ENCODE measurements at places on chromosomes 2 and 18. TPM values are rescaled to one million over a fixed set of nuclear protein-coding genes. Genes with fewer than 3 reads are reported as not detected.

DNA sequence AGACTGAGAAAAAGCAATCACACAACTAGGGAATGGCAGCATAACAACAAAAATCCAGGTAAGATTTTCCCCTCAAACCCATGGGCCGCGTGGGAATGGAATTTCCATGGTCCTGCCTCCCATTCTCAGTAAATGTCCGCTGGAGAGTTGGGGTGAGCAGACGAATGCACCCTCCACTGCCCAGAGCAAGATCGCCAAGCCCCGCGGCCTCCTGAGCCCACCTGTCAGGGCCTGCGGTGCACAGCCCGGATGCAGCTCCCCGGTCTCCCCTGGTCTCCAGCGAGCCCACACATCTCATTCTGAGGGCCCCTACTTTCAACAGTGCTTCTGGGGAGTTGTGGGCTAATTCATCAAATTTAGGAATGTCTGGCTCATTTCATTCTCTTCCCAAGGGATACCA lies 327.4 kb upstream of the HS6ST1 start:
- H3K27me3 ChIP-seq, result no peaks in the 10 kb centered on the region
- H3K27ac ChIP-seq, result no peak overlapping the region
- no peak for DNase-seq
- no peak overlapping the region for H3K4me3 ChIP-seq

DNA sequence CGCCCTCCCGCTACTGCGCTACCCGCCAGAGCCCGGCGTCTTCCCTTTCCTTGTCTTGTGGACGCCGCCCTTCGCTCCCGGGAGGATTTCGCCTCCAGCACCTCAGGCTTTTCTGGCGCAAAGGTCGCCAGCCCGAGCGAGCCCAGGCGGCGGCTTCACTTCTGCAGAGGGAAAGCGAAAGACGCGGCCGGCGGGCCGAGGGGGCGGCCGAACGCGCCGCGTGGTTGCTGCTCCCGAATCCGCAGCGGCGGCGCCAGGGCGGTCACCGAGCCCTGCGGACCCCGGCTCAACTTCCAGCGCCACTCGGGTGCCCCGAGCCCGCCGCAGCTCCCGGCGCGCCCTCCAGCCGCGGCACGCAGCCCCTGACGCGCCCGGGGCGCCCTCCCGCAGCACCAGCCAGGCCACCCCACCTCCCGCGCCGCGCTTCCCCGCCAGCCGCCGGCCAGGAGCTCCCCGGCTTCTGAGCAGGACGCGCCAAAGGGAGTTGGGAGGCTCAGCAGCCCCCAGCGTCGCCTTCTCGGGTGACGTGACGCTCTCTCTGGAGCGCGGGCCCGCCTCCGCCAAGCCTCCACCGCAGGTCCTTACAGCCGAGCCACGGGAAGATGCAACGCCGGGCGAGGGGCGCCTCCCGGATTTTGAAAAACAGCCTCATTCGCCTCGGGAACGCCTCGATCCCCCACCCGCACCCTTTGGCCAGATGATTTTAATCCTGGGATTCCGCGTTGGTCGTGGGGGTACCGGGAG lies 84.9 kb upstream of the EPB41L3 start:
- peak overlapping the region; percentile 41 for H3K4me3 ChIP-seq
- peak; percentile 40 for DNase-seq
- H3K4me1 ChIP-seq, result peaks cover 29% of the 10 kb centered on the region

The GALNT5 gene
- total RNA-seq, result not detected

GRCh38 chr2:197450465-197450864 lies 2.9 kb upstream of the COQ10B start:
- no peaks in the 10 kb centered on the region for H3K27me3 ChIP-seq
- no peak overlapping the region for H3K4me3 ChIP-seq
- no peaks in the 10 kb centered on the region for H3K36me3 ChIP-seq
- H3K27ac ChIP-seq, result no peak overlapping the region
- H3K4me1 ChIP-seq, result peaks cover 16% of the 10 kb centered on the region

- no peak overlapping the region for H3K4me3 ChIP-seq
- no peaks in the 10 kb centered on the region for H3K27me3 ChIP-seq
- no peaks in the 10 kb centered on the region for H3K4me1 ChIP-seq
These were observed 49.9 kb downstream of the DDX1 start for GRCh38 chr2:15641530-15641982.

- DNase-seq, result no peak
- H3K36me3 ChIP-seq, result no peaks in the 10 kb centered on the region
- no peak overlapping the region for H3K4me3 ChIP-seq
- H3K27ac ChIP-seq, result no peak overlapping the region
- no peaks in the 10 kb centered on the region for H3K27me3 ChIP-seq
These were observed 6.8 kb upstream of the TLK1 start for GRCh38 chr2:171167352-171167997.

The TUBA4B gene
- not detected for total RNA-seq

DNA sequence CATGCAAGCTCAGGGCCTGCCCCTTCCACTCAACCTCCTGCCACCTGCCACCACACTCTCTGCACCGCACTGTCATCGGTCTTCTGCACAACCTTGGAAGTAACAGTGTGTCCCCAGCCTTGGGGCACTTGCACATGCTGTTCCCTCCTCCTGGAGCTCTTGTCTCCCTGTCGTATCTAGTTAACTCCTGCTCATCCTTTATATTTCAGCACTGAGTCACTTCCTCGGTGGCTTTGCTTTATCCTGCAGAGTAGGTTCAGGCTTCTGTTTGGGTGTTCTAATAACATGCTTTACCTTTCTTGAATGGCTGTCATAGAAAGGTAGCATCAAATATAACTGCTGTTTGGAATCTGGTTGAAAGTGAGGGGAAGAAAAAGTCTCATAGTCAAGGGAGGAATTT lies 25.3 kb downstream of the PAX8 start:
- peaks cover 6% of the 10 kb centered on the region for H3K4me1 ChIP-seq
- no peak overlapping the region for H3K4me3 ChIP-seq
- H3K27me3 ChIP-seq, result no peaks in the 10 kb centered on the region
- no peak for DNase-seq
- no peaks in the 10 kb centered on the region for H3K36me3 ChIP-seq

GRCh38 chr2:200484934-200485333 lies 24.9 kb downstream of the KCTD18 start:
- H3K36me3 ChIP-seq, result no peaks in the 10 kb centered on the region
- no peak for DNase-seq
- H3K27me3 ChIP-seq, result no peaks in the 10 kb centered on the region
- no peak overlapping the region for H3K27ac ChIP-seq

GRCh38 chr2:290090-290722 lies 2.3 kb upstream of the ALKAL2 start:
- peak overlapping the region; percentile 90 for H3K27ac ChIP-seq
- DNase-seq, result peak; percentile 80
- no peaks in the 10 kb centered on the region for H3K27me3 ChIP-seq
- no peaks in the 10 kb centered on the region for H3K36me3 ChIP-seq

GRCh38 chr18:57057890-57058289 lies 89.0 kb upstream of the BOD1L2 start:
- no peaks in the 10 kb centered on the region for H3K36me3 ChIP-seq
- no peak for DNase-seq
- H3K27me3 ChIP-seq, result no peaks in the 10 kb centered on the region

The TXNDC2 gene
- not detected for total RNA-seq

- no peaks in the 10 kb centered on the region for H3K27me3 ChIP-seq
- H3K27ac ChIP-seq, result no peak overlapping the region
- no peak overlapping the region for H3K4me3 ChIP-seq
- no peak for DNase-seq
- no peaks in the 10 kb centered on the region for H3K36me3 ChIP-seq
These were observed 142.0 kb downstream of the TDRD15 start for GRCh38 chr2:21265752-21266151.

GRCh38 chr2:64914735-64915509 lies 74.3 kb upstream of the SLC1A4 start:
- H3K36me3 ChIP-seq, result no peaks in the 10 kb centered on the region
- H3K4me1 ChIP-seq, result no peaks in the 10 kb centered on the region
- no peak overlapping the region for H3K27ac ChIP-seq
- H3K27me3 ChIP-seq, result no peaks in the 10 kb centered on the region
- no peak for DNase-seq

The HOXD4 gene
- total RNA-seq, result not detected

DNA sequence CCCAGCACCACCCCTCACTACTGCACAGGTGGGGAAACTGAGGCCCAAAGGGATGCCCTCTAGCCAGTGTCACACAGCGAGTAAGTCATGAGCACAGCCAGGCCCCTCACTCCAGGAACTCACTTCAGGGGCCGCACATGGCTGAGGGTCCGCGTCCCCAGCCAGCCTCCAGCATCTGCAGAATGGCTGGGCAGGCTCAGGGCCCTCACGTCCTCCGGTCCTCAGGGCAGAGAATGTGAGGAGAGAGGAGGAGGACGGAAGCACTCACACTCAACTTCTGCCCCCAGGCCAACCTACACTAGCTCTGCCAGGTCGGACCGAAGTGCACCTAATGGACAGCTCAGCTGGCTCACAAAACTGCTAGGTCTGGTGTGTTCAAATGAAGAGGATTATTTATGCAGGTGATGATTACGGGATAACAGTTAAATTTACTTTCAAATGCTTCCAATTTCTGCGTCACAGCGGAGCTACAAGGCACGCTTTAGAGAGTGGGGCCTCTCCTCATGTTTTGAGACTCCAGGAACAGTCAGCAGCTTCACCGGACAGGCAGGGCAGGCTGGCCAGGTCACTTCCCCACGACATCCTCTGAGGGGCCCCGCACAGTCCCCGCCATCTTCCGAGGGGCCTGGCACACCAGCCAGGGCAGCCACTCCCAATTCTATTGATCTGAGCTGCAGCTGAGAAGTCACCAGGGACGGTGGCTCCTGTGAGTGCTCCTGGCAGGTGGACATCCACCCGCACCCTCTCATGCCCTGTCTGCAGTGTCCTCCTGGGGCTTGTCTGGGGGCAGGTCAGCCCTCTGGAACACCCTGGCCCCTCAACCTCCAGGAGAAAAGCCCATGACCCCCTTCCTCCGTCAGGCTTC lies 26.5 kb downstream of the KIF1A start:
- H3K4me1 ChIP-seq, result peaks cover 4% of the 10 kb centered on the region
- H3K27ac ChIP-seq, result no peak overlapping the region
- no peaks in the 10 kb centered on the region for H3K36me3 ChIP-seq
- no peak overlapping the region for H3K4me3 ChIP-seq
- H3K27me3 ChIP-seq, result no peaks in the 10 kb centered on the region
- no peak for DNase-seq

- H3K4me3 ChIP-seq, result no peak overlapping the region
- H3K4me1 ChIP-seq, result peaks cover 3% of the 10 kb centered on the region
These were observed 110.3 kb upstream of the TTN start for GRCh38 chr2:178917555-178917954.

The DUSP2 gene
- total RNA-seq, result 6.0 TPM

GRCh38 chr18:3493501-3494244 lies 43.7 kb downstream of the TGIF1 start:
- no peaks in the 10 kb centered on the region for H3K4me1 ChIP-seq
- DNase-seq, result no peak
- H3K27me3 ChIP-seq, result no peaks in the 10 kb centered on the region
- H3K4me3 ChIP-seq, result no peak overlapping the region
- no peaks in the 10 kb centered on the region for H3K36me3 ChIP-seq

The ANKRD30B gene
- 0.26 TPM for total RNA-seq

DNA sequence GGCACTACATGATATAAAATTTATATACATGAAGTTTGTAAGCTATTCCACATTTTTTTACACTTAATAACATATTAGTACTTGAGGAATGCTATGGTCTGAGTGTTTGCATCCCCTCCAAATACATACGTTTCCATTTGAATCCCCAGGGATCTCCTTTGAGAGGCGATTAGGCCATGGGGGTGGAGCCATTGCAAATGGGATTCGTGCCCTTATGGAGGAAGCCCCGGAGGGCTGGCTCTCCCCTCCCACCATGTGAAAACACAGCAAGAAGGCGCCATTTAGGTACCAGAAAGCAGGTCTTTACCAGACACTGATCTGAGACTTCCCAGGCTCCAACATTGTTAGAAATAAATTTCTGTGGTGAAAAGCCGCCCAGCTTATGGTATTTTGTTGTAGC lies 20.8 kb upstream of the MBP start:
- no peaks in the 10 kb centered on the region for H3K36me3 ChIP-seq
- H3K27me3 ChIP-seq, result no peaks in the 10 kb centered on the region
- no peaks in the 10 kb centered on the region for H3K4me1 ChIP-seq
- no peak for DNase-seq
- H3K4me3 ChIP-seq, result no peak overlapping the region

The CERKL gene
- total RNA-seq, result 0.52 TPM

- no peak overlapping the region for H3K27ac ChIP-seq
- DNase-seq, result no peak
- H3K27me3 ChIP-seq, result no peaks in the 10 kb centered on the region
- no peak overlapping the region for H3K4me3 ChIP-seq
- peaks cover 18% of the 10 kb centered on the region for H3K4me1 ChIP-seq
- peaks cover 3% of the 10 kb centered on the region for H3K36me3 ChIP-seq
These were observed 4.3 kb downstream of the DDX1 start for GRCh38 chr2:15595936-15596335.

DNA sequence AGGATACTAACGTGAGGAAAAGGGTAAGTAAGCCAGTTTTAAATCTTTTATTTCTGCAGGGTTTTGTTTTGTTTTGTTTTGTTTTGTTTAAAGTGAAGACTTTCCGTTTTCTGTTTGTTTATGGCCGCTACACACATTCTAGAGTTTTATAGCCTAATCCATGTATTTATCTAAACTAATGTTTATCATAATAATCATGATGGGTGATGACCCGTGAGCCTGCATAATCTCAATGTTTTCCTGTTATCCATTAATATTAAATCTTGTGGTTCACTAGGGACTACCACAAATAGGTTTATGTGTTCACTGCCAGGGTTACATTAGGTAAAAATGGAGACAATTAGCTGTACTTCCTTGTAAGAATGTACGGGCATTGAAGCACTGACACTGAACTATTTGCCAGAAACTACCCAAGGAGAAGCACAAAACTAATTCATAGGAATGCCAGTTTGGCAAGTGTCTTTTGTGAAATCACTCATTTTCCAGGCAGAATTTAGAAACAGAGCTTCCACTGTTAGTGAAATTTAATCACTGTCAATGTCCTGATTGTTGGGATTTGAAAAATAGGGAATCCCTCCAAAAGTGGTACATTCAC lies 574.8 kb downstream of the LRP1B start:
- H3K4me1 ChIP-seq, result peaks cover 21% of the 10 kb centered on the region
- no peaks in the 10 kb centered on the region for H3K36me3 ChIP-seq
- H3K27ac ChIP-seq, result no peak overlapping the region
- H3K4me3 ChIP-seq, result no peak overlapping the region
- DNase-seq, result no peak

DNA sequence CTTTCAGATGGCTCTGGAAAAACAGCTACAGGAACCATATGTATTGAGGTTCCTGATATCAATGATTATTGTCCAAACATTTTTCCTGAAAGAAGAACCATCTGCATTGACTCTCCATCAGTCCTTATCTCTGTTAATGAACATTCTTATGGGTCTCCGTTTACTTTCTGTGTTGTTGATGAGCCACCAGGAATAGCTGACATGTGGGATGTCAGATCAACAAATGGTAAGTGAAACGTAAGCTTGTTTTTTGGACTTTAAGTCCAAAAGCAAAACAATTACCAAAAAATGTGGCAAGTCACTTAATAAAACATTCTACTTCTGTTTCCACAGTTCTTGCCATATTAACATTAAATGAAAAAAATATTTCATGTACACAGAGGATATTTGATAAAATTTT lies 26.8 kb downstream of the DSG4 start:
- no peaks in the 10 kb centered on the region for H3K36me3 ChIP-seq
- no peak overlapping the region for H3K27ac ChIP-seq
- DNase-seq, result no peak
- H3K4me3 ChIP-seq, result no peak overlapping the region
- H3K4me1 ChIP-seq, result peaks cover 16% of the 10 kb centered on the region

GRCh38 chr18:12401881-12402280 lies 5.8 kb upstream of the PRELID3A start:
- no peak for DNase-seq
- H3K4me1 ChIP-seq, result peaks cover 1% of the 10 kb centered on the region
- H3K4me3 ChIP-seq, result no peak overlapping the region
- H3K27ac ChIP-seq, result no peak overlapping the region
- H3K27me3 ChIP-seq, result no peaks in the 10 kb centered on the region
- no peaks in the 10 kb centered on the region for H3K36me3 ChIP-seq
